ENCODE measurements at places on chromosomes 16 and 17.

DNA sequence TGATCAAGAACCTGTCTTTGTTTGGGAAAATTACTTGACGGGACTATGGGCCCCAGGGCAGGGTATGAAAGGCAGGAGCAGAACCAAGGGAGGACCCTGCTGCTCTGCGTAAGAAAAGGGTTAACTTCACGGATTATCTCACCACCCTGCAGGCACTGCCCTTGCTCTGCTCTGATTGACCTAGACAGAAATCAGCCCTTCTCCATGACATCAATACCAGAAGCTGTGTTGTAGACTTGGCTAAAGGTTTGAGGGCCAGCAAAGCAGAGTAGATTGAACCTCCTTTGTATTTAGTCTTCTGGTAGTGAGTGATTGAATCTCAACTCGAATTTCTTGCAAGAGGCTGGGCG is 52.9 kb upstream of the ETV4 start:
- no peak for DNase-seq

- DNase-seq, result no peak
These were observed 26.0 kb upstream of the PRKCA start for GRCh38 chr17:66276328-66276937.

DNA sequence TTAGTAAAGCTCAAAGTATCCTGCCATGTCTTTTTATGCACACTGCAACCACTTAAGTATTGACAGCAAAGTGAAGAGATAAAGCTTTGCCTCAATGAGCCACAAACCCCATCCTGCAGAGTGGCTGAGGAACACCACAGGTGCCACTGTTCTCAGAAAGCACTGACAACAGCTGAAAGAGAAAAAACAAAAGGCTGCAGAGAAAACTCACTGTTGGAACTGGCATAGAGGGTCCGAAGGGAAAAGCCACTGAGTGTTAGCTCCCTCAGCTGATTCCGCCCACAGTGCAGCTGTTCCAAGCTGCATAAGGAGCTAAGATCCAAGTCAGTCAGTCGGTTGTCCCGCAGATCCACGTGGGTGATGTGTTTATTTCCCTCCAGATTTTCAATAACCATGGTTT is 48.3 kb downstream of the PHLPP2 start:
- no peak for DNase-seq

GRCh38 chr16:76963614-76964315 is 227.2 kb upstream of the MON1B start:
- no peak for DNase-seq

- no peak for DNase-seq
These were observed 6.6 kb downstream of the NOTUM start for GRCh38 chr17:81954131-81955057.

DNA sequence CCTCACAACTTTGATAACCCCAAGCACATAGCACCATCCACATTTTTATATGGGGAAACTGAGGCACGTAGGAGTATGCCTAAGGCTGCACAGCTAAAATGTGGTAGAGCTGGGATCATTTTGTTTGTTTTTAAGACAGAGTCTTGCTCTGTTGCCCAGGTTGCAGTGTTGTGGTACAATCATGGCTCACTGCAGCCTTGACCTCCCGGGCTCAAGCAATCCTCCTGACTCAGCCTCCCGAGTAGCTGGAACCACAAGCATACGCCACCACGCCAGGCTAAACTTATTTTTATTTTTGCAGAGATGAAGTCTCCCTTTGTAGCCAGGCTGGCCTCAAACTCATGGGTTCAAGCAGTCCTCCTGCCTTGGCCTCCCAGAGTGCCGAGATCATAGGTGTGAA is 81.0 kb upstream of the GSE1 start:
- DNase-seq, result no peak

- no peak for DNase-seq
These were observed 35.7 kb upstream of the GNA13 start for GRCh38 chr17:65092262-65092661.

- no peak for DNase-seq
These were observed 12.6 kb downstream of the KCTD2 start for GRCh38 chr17:75059369-75060345.

- no peak for DNase-seq
These were observed 158.6 kb downstream of the XYLT1 start for GRCh38 chr16:17312094-17312710.

- DNase-seq, result no peak
These were observed 8.8 kb downstream of the MYCBPAP start for GRCh38 chr17:50517011-50517410.

DNA sequence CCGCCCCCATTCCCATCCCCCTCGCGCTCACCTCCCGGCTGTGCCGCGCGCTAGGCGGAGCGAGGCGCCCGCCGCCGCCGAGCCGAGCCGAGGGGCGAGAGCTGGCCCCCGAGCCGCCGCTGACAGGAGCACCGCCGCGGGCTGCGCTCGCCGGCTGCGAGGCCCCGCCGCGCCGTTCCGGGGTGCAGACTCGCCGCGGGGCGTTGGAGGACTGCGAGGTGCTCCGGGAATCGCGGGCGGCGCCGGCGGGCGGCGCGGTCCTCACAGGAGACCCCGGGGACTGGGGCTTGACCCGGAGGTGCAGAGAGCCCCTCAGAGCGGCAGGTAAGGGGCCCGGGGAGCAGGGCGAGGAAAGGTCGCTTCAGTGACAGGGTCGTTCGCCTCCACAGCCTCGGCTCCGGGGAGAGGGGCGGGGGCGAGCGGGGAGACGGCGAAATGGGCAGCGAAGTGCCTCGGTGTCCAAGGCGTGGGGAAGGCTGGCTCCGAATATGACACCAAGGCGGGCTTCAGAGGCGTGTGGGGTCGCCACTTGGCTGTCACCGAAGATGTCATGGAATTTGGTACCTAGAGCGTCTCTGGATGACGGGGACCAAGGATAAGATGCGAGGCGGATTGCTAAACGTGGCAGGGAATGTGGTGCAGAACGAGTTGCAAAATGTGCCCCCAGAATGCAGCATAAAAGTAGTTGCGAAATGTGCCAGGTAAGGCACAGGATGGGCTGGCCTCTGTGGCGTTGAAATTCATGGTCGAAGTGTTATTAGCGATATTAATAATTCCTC is 580 bp downstream of the TANC2 start:
- peak; percentile 65 for DNase-seq

- DNase-seq, result no peak
These were observed 116.6 kb upstream of the TNRC6C start for GRCh38 chr17:77841742-77842527.

GRCh38 chr17:42441371-42442195 is 17.1 kb upstream of the ATP6V0A1 start:
- DNase-seq, result no peak

GRCh38 chr16:66131895-66132294 is 234.6 kb upstream of the CDH5 start:
- DNase-seq, result no peak

GRCh38 chr17:29407856-29408255 is 17.7 kb downstream of the TAOK1 start:
- no peak for DNase-seq

GRCh38 chr16:54398986-54399385 is 112.4 kb upstream of the IRX3 start:
- no peak for DNase-seq

GRCh38 chr17:81481073-81481799 is 31.4 kb downstream of the ACTG1 start:
- DNase-seq, result peak; percentile 88

GRCh38 chr17:29777663-29778062 is 152.4 kb downstream of the SSH2 start:
- no peak for DNase-seq

DNA sequence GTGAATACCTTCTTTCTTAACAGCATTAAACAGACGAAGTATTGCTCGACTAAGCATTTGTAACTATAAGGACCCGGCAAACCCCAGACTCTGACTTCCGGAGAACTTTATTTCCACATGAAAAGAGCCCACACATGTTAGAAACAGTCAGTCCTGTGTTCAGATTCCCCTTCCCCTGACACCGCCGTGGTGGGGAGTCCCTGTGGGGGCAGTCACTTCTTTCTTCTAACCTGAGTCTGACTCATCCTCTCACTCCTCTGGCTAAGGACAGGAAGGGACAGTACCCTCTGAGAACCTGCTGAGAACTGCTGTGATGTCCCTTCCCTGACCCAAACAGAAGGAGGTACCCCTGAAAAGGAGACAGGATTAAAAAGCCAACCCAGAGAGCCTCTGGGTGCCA is 165.1 kb downstream of the XYLT1 start:
- DNase-seq, result no peak

- DNase-seq, result no peak
These were observed 541 bp downstream of the RHBDF2 start for GRCh38 chr17:76500747-76501017.

- no peak for DNase-seq
These were observed 122.6 kb upstream of the FOXF1 start for GRCh38 chr16:86387468-86388440.

DNA sequence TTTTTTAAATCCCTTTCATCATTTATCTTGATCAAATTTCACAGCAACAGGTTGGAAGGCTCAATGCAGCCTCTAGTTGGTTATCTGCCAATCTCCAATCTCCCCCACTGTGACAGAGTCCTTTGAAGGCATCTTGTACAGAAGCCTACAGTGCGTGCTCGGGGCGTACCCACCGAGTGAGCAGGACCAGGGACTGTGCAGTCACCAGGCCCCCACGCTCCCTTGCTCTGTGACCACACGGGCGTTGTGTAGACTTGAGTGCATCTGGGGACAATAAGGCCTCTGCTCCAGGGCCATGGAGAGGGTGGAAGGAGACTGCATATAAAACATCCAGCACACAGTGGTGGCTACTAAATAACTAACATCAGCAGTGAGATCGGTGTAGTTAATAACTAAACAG is 63.4 kb downstream of the GTF3C1 start:
- DNase-seq, result no peak

DNA sequence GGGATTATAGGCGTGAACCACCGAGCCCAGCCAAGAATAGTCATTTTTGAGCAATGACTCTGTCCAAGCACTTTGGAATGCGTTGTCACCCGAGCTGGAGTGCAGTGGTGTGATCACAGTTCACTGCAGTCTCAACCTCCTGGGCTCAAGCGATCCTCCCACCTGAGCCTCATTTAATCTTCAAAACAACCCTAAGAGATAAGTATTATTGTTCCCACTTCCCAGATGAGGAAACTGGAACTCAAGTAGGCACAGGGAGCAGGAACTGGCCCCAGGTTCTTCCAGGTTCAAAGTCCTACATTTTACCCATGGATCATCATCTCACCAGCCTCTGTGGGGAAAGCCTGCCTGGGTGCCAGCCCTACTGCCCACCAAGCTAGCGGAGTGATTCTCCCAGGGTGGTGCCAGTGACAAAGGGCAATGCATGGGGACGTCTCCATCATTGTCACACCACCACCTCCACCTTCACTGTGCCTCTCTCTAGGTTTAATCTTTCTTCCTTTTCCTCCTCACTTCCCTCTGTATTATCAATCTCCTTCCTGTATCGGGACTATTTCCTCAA is 11.3 kb upstream of the RNF157 start:
- peak; percentile 5 for DNase-seq

DNA sequence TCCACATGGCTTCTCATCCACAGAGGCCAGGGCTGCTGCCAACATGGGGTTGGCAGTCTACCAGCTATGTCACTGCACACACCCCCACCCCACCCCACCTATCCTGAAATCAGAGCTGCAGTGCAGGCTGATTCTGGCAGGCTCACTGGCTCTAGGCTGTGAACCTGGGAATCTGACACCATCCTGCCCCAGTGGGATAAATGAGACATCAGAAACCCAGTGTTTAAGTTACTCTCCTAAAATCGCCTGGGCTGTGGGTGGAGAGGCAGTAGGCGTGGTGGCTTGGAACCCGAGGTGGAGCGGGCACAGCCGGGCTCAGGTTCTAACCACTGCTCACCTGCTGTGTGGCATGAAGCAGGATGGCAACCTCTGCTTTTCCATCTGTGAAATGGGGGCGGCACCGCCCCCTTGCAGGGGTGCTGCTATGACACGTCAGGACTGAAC is 5.6 kb downstream of the SLC38A8 start:
- no peak for DNase-seq

DNA sequence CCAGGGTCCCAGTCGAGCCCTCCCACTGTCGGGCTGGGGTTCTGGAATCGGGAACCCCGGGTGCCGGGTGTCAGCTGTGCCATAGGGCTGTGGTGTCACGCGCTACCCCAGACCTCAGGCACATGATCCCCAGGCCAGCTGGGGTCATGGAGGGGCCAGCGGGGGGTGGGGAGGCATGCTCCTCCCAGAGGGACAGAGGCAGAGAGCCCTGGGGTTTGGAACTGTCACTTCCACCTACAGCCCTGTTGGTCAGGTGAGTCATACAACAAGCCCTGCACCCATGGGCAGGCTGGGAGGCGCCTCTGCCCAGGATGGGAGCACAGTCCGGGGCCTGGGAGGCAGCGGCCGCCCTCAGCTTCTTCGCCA is 63.0 kb downstream of the BAIAP2 start:
- DNase-seq, result no peak

DNA sequence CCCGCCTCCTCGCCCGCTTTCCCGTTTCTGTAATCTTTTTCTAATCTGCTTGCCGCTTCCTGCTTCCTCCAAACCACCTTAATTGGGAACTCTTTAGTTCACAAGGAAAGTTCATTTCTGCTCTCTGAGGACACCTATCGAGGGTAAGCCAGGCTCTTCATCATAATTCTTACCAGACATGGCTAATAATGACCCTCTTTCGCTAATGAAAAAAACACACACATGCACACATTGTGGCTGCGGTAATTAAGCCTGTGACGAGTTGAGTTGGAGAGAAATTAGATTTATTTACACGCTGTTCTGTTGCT is 100.6 kb downstream of the ZNF423 start:
- no peak for DNase-seq

DNA sequence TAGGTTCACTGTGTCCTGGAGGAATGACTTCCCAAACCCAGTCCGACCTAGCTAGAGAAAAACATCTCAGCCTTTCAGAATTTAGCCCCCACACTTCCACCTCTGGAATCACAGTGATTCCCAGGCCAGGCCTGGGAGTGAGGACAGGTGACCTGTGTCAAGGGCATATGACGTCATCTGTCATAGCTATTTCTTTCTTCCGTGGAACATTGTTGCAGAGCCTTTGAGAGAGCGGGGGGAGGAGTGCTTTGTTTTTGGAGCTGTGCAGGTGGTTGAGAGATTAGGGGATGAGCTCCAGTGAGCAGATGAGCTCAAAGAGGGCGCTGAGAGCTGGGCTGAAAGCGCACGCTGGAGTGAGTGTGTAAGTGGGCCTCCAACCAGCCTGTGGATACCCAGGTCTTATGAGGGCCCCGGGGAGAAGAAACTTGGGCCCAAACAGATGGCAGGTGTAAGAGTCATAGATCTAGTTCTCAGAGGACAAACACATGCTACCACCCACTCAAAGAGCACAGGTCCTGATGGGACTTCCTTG is 344.8 kb downstream of the SNX29 start:
- DNase-seq, result no peak

Data from right forelimb (tissue), 1 donor.